ENCODE measurements at places on chromosomes 16 and 17.

- DNase-seq: no peak
Measured at GRCh38 chr16:70258946-70259345, 7.2 kb upstream of the EXOSC6 start.

DNA sequence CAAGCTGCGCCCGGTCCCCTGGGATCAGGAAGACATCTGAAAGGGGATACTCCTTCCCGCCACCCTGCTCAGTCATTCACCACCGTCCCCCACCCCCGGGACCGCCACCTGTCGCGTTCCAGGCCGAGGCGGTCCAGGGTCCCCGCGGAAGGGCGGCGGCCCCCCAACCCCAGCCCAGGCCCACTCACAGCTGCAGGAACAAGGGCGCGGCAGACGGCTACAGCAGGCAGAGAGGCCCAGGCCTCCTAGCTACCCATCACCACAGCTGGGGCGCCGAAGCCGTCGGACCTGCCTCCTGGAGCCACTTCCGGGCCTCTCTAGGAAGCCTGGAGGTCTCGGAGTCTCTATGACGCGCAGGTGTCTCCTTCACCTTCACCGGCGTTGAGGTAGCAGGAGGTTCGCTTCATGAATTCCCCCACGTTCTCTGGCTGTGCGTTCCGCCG lies at the start of gene SDR42E1:
SDR42E1 (minus strand) TSS at position 272 of the 443 bp plus-strand sequence. CDS start 10,612 bp downstream, outside the sequence.
- no peak for DNase-seq

GRCh38 chr16:65781363-65781762 lies 585.1 kb upstream of the CDH5 start:
- DNase-seq: no peak

DNA sequence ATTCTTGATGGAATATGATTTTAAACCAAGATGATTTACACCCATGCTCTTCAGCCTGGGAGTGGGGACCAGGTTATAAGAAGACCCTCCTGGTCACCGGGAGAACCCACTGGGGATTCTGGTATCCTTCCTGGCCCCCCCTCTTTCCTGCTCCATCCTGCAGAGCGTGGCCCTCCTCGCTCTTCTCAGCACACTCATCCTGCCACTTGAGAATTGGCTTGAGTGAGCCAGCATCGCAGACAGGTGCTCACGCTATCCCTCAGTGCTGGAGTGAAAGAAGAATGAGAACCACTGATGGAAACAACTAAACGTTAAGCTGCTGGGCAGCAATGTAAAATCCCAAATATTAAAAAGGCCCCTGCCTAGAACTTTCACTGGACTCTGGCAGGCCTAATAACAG lies 98.0 kb downstream of the CYTH1 start:
- no peak for DNase-seq

DNA sequence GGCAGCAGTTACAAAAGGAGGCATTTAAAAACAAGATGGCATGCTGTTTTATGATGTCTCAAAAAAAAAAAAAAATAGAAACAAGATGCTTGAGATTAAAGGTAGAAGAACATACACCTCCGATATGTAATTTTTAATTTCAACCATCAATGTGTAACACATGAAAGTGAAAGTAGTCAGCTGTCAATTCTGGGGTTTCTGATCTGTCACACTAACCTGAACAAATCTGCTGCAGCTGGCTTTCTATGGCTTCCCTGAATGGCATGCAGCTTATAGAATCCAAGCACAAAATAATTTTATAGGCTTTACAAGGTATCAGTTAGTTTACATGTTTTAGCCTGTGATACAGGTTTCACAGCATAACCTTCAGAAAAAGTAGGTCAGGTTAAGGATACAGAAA lies 13.5 kb downstream of the GLYR1 start:
- no peak for DNase-seq

DNA sequence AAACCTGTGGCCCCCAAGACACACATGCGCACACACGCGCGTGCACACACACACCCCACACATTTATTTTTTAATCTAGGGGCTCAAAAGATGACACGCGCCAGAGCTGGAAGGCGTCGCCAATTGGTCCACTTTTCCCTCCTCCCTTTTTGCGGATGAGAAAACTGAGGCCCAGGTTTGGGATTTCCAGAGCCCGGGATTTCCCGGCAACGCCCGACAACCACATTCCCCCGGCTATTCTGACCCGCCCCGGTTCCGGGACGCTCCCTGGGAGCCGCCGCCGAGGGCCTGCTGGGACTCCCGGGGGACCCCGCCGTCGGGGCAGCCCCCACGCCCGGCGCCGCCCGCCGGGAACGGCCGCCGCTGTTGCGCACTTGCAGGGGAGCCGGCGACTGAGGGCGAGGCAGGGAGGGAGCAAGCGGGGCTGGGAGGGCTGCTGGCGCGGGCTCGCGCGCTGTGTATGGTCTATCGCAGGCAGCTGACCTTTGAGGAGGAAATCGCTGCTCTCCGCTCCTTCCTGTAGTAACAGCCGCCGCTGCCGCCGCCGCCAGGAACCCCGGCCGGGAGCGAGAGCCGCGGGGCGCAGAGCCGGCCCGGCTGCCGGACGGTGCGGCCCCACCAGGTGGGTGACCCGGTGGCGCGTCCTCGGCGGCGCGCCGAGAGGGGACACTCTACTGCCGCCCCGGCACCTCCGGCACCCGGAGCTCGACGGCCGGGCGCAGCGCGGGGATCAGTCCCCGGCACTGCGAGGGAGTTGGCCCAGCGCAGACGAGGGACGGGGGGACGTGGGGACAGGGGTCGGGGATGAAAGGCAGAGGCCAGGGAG lies at the start of gene STAT5A:
STAT5A (plus strand) TSS at position 522 of the 826 bp plus-strand sequence. CDS start 914 bp downstream, outside the sequence.
- DNase-seq: no peak

DNA sequence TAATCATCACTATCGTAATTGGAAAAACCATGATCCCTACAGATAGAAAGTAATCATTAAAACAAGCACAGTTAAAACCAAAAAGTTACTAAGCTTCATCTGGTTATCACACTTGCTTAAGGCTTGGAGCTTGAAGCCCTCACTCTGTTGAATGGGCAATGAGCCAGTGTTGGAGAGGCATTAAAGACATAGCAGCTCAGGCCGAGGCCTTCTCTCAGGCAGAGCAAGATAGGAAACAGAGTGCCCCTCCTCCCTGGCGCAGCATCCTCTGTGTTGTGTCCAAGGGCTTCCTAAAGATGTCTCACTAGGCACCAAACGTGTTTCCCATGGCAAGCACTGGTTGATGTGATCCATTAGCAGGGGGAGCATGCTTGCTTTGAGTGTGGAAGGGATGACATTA lies 34.9 kb upstream of the LGALS9 start:
- no peak for DNase-seq

GRCh38 chr16:30066761-30067583 lies 1.4 kb downstream of the ALDOA start:
- no peak for DNase-seq

- no peak for DNase-seq
Measured at GRCh38 chr16:638034-638543, 2.0 kb upstream of the METTL26 start.

DNA sequence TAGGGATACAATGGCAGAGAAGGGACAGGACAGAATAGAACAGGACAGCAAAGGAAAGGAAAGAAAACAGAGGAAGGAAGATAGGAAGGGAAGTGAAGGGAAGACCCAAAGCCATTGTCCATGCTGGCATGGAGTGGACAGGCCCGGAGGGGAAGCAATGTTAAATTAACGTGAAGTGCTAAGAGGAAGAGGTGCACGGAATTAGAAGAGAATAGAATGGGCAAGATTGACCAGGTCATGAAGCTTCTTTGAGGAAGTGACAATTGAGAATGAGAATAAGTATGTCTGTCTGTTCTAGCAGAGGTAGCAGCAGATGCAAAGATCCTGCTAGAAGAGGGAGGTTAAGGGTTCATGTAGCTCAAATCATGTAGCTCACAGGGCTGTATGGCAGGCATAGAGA lies 117.2 kb downstream of the MAF start:
- DNase-seq: no peak

- no peak for DNase-seq
Measured at GRCh38 chr17:27995554-27995953, 46.9 kb upstream of the NLK start.

- no peak for DNase-seq
Measured at GRCh38 chr16:54927125-54928015, 3.3 kb upstream of the IRX5 start.

- no peak for DNase-seq
Measured at GRCh38 chr16:61813339-61813738, 222.9 kb downstream of the CDH8 start.

- DNase-seq: no peak
Measured at GRCh38 chr17:64278614-64279013, 15.6 kb upstream of the TEX2 start.

- DNase-seq: no peak
Measured at GRCh38 chr17:5560361-5560988, 23.8 kb downstream of the NLRP1 start.

Measured in activated naive CD8-positive, alpha-beta T cell treated with anti-CD3 and anti-CD28 coated beads, Interleukin-2, amount 50 U/mL, for 16 hours (primary cell).